ENCODE measurements at places on chromosomes 6 and 20.

DNA sequence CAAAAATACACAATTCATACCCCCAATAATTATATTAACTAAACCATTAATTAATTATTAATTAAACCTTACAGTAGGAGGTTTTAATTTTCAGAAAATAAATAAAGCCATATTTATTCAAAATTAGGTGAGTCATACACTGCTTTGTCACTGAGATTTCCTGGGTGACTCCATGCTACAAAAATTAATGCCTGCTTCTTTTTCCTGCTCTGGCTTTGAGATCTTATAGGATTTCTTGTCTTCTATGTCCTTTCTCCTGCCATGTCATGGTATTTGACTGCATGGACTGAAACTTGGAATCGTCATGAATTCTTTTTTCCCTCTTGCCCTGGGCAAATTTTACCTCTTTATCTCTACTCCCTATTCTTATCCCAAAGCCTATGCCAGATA lies 133.2 kb downstream of the PHACTR1 start:
- no peak for DNase-seq

- DNase-seq = no peak
Observed at GRCh38 chr20:59035381-59035780, 3.2 kb upstream of the ATP5F1E start.

GRCh38 chr6:16332175-16332542 lies 93.8 kb downstream of the GMPR start:
- DNase-seq = peak; percentile 24

DNA sequence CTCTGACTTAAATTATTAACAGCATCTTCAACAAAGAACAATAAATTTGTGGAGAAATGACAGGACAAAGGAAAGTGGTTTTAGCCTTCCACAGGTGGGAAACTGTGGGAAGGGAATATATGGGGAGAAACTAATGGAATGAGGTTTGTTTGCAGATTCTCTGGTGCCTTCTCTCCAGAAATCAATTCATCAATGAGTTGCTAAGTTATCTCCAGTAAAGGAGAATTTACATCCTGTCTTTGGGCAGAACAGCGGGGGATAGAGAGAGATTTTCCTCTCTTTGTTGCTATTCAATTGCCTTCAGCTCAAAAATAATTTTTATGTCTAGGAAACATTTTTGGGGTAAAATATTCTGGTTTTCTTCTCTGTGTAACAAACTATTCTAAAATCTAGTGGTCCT lies 36.9 kb upstream of the LCA5 start:
- DNase-seq = no peak

DNA sequence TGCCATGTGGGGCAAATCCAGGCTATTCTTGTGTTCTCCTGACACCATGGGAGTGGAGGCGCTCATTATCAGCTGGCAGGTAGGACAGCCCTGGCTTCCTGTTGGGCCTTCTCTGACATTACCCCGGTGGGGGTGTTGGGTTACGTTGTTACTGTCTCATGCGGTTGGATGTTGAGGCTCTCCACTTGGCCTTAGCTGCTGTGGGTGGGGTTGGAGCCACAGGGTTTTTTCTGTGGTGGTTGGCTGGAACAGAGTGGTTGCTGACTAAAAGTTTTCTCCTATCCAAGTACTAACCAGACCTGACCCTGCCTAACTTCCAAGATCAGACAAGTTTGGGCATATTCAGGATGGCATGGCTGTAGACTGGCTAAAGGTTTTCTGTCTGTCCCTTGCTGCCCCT lies 20.2 kb downstream of the RIPK1 start:
- DNase-seq = no peak

GRCh38 chr6:39430871-39431523 lies 108.5 kb upstream of the KCNK16 start:
- no peak for DNase-seq

DNA sequence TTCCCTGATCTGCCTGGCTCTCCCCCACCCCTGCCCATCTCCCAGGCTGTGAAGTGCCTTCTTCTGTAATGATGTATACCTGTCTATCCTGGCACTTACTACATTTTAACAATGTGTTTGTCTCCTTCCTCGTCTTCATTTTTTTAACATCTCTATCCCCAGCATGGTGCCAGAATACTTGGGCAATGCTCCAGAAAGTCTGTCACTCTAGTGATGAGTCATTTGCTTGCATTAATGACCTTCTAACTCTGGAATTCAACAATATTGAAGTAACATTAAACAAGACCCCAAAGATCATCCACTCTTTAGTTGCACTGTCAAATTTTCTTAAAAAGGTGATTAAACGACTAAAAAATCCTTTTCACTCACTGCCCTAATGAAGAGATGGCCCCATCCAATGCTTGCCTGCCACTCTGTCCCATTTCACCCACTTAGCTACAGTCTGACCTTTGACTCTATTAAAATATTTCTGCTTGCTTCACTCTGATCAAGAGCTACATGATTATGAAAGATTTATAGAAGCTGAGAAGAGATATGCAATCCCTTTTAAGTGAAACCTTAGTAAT lies 7.7 kb upstream of the KLHL31 start:
- no peak for DNase-seq

DNA sequence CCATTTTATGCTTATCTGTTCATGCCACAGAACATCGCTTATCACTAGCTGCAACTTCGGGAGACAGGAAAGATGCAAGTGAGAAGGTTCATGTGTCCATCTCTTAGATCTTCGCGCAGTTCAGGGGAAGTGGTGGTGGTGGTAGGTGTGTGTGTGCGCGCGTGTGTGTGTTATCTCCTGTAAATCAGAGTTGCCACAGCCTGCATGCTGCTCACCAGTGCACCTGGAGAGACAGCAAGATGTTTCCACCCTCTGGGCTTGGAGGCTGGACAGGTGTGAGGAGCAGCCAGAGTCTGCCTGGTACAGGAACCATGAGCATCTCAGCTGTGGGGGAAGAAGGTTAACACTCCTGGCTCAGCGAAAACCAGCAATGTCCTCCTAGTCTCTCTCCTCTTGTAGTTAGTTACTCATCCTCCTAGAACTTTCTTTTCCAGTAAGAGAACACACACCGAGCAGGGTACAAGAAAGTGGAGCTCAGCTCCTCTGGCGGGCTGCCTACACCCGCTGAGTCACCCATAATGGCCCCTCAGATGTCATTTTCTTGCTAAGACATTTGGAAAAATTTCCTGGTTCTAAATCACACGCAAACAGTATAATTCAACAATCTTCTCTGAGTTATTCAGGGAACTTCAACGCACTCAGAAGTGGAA lies 5.1 kb upstream of the TUBB1 start:
- DNase-seq = no peak

DNA sequence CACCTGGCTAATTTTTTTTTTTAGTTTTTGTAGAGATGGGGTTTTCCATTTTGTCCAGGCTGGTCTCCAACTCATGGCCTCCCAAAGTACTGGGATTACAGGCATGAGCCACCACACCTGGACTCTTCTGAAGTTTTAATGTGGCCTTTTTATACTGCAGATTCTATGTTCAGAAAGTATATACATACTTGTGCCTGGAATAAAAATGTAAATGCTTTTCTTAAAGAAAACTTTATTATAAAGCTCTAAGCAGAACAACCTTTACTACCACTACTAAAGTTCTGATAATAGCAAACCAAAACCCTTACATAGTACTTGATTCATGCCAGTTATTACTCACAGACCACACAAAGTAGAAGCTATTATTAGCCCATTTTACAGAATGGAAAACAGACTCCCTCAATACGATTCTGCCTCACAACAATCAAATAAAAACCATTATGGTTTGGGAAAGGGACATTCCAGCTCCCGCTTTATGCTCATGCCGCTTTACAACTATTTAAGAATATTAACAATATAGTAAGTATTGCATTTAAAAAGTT lies 5.3 kb downstream of the PHIP start:
- DNase-seq = no peak

- DNase-seq = no peak
Observed at GRCh38 chr6:154995254-154996015, at the start of gene TIAM2. TSS of gene TIAM2 (plus strand) at chr6:154995315. CDS start at chr6:155129224, 133,909 bp downstream.

- no peak for DNase-seq
Observed at GRCh38 chr6:53203483-53203882, 54.8 kb upstream of the GCM1 start.

- DNase-seq = no peak
Observed at GRCh38 chr6:110185879-110186278, 5.7 kb downstream of the CDC40 start.

- no peak for DNase-seq
Observed at GRCh38 chr6:139433631-139434419, 59.4 kb upstream of the CITED2 start.

DNA sequence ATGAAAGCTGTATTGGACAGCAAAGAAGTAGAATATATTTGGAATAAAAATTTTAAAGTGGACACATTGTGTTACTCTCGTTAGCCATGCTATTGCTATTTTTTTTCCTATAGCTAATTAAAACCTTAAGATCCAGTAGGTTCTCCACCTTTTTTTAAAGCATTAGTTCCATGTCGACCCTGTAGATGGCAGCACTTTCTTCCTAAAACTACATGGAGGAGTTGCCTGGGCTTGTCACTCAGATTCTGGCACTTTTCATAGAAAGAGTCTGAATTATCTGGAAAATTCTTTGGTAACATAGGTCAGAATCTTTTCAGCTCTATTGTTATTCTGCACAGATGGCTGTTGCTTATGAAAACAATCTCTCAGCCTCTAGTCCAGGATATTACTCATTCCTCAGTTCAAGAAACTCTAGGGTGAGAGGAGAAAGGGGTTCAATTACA lies 42.0 kb upstream of the ESR1 start:
- DNase-seq = no peak

GRCh38 chr20:400454-401275 lies 7.4 kb upstream of the RBCK1 start:
- DNase-seq = no peak

DNA sequence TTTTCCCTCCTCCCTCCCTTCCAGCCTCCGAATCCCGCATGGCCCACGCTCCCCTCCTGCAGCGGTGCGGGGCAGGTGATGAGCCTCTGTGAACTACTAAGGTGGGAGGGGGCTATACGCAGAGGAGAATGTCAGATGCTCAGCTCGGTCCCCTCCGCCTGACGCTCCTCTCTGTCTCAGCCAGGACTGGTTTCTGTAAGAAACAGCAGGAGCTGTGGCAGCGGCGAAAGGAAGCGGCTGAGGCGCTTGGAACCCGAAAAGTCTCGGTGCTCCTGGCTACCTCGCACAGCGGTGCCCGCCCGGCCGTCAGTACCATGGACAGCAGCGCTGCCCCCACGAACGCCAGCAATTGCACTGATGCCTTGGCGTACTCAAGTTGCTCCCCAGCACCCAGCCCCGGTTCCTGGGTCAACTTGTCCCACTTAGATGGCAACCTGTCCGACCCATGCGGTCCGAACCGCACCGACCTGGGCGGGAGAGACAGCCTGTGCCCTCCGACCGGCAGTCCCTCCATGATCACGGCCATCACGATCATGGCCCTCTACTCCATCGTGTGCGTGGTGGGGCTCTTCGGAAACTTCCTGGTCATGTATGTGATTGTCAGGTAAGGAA lies at the start of gene OPRM1:
TSS of gene OPRM1 (plus strand) at position 10 of the 612 bp plus-strand sequence. CDS start at position 315, 305 bp downstream.
- DNase-seq = no peak

DNA sequence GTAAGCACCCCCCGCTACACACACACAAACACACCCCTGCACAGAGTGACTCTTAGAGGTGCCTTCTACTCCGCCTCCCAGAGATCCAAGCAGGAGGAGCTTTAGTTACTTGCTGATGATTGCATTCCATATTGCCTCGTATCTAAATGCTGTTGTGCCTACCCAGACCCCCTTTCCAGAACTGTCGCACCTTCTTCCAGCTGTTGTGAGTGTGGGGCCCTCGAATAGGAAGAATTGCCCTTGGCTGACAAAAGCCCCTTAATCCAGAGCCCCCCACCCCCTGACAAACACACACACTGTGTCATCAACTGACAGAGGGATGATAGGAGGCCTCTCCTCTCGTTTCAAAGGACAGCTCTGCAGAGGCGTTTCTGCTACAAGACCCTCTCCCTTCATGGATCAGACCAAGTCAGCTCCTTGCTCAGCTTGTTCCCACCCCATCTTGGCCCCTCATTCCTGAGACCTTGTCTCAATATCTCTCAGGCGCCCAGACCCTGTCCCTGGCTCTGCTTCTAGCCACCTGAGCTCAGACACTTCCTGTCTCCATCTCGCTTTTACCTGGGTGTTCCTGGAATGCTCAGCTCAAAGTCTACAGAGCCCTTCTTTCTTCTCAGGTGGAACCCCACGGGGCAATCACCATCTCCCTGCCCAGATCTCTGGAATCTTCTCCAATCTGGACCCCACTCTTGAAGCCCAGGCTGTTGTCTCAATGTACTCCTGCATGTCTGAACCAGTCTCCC lies 4.0 kb upstream of the VSX1 start:
- no peak for DNase-seq

DNA sequence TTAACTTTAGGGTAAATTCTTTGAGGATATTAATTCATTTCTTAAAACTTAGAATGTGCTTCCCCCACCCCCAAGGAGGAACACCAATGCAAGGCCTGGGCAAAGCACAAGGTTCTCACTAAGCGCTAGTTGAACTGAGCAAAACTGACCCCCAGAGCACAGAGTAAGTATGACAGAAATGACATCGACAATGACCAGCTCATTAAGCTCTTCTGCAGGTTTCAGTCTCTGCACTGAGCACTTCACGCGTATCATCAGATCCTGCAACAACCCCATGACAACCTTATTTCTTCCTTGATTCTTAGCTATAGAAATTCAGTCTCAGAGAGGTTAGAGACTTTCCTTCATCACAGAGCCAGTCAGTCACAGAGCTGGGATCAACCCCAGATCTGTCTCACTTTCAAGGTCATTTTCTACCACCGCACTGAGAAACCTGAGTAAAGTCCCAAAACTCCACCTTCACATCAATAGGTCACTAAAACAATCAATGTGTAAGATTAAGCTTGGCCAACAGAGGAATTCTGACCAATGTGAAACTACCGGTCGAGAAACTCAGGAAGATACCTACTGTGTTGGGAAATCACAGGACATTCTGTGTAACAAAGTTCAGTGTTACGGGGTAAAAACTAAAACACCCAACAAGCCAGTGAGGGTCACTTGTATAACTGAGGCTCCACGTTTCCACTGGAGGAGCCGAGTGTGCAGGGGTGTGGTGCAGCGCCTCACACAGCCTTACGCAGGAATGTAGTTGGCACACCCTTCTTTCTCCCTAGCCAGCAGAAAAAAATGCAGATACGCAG lies 129.0 kb upstream of the FOXQ1 start:
- DNase-seq = no peak

GRCh38 chr20:725491-725890 lies 42.8 kb downstream of the SLC52A3 start:
- no peak for DNase-seq

- no peak for DNase-seq
Observed at GRCh38 chr6:11353921-11354389, 121.5 kb upstream of the NEDD9 start.

- no peak for DNase-seq
Observed at GRCh38 chr20:46060301-46060881, 29.4 kb downstream of the NCOA5 start.

GRCh38 chr20:4457566-4458543 lies 263.9 kb upstream of the PRND start:
- DNase-seq = no peak

DNA sequence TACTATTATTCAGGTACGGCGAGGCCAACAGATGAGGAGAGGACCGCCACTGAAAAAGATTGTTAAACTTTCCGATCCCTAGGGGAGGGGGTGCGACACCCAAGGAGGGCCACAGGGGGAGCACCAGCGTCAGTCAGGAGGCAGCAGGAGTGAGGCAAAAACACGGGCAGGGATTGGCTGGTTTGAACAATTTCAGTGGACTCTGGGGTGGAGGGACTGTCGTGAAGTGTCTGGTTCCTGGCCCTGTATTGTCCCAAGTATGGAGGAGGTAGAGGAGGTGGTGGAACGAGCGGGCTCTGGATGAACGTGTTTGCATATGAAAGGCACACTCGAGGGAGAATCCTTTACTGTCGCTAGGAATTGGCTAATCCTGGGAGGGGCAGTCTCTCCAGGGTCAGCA lies 32.5 kb upstream of the MCUR1 start:
- DNase-seq = no peak
